ENCODE measurements at places on chromosomes 5 and 9.

GRCh38 chr9:133168432-133168831 lies 4.7 kb upstream of the GBGT1 start:
- DNase-seq, result no peak

- no peak for DNase-seq
Observed at GRCh38 chr5:142661957-142662356, 23.9 kb downstream of the FGF1 start.

GRCh38 chr5:32767948-32768467 lies 56.9 kb downstream of the NPR3 start:
- DNase-seq, result no peak

- no peak for DNase-seq
Observed at GRCh38 chr5:107464876-107465275, 205.9 kb downstream of the EFNA5 start.

DNA sequence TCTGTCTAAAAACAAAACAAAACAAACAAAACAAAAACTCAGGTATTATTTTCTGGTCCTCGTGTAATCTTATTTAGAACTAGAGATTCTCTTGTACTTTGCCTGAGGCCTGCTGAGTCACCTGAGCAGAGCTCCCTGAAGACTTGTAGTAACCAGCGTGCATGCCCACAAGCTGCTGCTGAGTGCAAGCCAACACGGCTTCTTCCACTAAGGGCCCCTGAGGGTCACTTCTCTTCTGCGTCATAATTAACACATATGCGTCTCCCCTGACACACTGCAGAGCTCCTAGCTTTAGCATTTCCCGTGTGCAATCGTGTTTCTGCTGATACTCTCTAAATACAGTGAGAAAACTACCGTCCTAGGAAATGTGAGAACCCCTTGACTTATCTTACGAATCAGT lies 10.9 kb upstream of the NDFIP1 start:
- DNase-seq, result no peak

DNA sequence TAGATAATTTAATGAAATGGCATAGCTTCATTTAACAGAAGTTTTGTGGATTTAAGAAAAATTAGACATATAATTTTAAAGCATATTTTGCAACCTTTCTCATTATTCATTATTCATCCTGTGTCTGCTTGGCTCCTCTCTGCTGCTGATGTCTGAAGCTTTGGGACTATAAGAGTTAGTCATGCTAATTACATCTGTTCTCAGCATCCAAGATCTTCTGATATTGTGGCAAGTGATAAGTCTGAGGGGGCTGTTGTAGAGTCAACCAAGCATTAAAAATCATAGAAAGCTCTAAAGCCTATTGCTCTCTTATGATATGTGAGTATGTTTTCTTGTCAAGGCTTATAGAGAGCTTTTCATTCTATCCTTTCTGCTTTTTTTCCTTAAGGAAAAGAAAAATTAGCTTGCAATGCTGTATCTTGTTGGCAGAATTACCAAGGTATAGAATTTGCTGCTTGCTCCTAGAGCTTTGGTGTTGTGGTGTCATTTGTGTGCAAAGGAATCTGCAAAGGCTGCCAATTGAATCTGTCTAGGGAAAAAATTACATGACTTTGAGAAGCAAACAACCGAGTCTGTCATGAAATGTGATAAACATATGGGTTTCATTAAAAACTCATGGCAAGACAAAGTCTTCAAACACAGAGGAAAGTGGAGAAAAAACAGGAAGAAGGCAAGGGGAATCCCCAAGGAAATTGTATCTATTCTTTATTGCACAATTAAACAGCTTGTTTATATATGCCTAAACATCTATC lies 156.1 kb upstream of the DAB2 start:
- no peak for DNase-seq

- no peak for DNase-seq
Observed at GRCh38 chr5:60243713-60244112, 350.2 kb upstream of the PDE4D start.

DNA sequence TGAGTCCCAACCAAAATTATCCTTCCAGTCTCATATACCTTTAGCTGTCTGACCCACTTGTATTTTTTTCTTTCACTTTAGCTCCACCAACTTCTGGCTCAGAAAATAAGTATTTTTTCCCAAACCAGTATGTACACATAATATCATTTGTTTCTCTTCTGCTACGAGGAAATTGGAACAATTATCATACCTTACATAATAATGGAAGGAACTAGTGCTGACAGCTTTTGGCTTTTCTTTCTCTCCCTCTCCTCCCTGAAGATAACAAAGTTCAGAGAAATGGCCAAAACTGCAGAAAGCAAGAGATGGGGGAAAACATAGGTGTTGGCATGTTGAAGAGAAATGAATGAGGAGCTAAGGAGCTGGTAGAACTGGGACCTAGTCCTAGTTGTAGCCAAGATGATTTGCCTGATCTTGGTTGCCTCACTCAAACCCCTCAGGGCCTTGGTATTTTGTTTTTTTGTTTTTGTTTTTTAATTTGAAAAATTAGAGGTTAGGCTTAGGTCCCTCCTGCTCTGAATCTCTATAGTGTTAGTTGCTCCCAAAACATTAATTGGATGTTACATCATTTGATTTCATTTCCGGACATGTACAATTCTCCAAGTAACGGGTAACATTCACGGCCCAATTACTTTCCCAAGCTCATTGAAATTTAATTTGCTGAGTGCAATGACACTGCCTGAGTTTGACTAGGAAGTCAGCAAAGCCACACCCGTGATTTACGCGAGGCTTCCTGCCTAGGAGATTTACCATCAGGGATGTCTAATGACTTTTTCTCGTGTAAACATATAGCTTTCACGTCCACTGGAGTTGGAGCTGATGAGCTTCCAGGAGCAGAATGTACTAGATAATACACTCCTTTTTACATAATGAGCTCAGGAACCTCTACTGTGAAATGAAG lies 291.6 kb downstream of the TLE1 start:
- DNase-seq, result no peak

- no peak for DNase-seq
Observed at GRCh38 chr9:87657893-87658292, 68.0 kb upstream of the CTSL start.

DNA sequence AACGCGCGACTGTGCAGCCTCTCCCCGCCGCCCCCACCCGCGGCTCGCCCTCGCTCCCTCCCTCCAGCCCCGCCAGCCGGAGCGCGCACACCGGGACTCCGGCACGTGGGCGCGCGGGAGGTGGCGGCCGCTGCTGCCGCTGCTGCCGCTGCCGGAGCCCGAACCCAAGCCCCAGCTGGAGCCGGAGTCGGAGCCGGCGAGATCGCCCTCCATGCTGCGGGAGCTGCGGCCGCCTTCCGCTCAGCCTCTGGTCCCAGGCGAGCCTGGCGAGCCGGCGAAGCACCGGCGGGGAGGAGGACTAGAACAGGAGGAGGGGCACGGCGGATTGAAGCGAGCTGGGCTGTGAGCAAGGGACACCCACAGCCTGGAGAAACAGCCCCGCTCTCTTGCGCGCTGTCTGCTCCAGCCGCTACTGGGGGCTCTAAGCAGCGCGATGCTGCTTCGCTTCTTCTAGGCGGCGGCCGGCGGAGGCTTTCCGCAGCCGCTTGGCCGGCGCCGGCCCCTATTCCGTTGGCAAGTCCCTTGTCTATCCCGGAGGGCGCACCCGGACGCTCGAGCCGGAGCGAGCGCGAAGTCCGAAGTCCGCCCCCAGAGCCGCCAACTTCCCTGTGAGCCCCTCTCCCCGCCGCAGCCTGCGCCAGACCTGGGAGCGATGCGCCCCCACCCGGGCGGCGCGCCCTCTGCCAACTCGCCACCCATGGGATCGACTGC lies 598.7 kb upstream of the SGCD start:
- peak; percentile 78 for DNase-seq

- DNase-seq, result no peak
Observed at GRCh38 chr9:99466781-99467180, 244.7 kb downstream of the SEC61B start.

DNA sequence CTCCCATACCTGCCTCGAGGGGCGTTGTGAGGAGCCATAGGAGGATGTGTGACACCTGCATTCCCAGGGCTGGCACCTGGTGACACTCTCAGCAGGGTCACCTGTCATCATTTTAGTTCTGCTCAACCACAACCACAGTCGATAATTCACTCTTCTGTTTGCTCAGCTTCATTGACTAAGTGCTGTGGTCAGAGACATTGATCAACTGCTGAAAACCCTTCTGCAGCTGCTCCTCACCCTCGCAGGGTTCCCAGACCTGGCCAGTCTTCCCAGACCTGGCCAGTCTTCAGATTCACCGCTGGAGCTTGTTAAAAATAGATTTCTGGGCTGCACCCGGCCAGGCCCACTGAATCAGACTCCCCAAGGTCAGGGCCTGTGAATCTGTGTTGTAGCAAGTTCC lies 92.8 kb downstream of the MVB12B start:
- DNase-seq, result no peak

DNA sequence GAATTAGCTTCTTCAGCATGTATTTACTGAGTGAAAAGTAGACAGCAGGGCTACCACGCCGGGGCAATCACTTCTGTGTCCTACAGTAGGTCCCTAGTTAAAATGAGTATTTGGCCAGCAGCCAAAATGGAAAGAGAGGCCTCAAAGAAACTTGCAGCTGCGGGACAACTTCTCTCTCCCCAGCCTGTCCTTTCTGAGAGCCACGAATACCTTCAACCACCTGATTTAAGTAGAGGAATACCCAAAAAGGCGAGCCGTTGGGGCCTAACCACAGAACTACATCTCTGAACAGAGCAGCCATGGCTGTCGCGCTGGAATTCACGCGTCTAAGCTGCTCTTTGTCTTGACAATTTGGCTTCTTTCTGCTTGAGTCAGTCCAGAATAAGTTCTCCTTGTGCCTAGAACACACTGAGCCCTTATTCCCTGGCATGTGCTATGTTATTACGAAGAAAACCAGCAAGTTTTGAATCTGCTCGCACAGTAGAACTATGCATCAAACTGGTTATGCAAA lies 43.8 kb upstream of the GOLPH3 start:
- peak; percentile 47 for DNase-seq

GRCh38 chr9:131605770-131606590 lies 60.7 kb downstream of the PRRT1B start:
- DNase-seq, result no peak

DNA sequence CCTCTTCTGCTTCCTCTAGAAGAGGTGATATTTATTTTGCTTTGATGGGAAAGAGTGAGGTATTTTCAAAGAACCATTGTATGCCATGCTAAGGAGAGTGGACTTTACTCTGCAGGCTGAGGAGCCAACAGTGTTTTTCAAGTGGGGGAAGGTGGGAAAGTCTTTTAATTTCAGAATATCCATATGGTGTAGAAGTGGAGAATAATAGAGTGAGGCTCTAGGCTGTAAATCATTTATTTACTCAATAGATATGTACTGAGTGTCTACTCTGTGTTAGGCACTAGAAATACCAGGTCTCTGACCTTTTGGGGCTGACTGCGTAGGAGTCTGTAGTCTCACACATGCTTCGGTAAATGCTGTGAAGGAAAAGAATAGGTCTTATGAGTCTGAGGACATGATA lies 30.7 kb upstream of the TENT2 start:
- no peak for DNase-seq

GRCh38 chr9:89363921-89364665 lies 45.8 kb downstream of the SECISBP2 start:
- DNase-seq, result no peak

DNA sequence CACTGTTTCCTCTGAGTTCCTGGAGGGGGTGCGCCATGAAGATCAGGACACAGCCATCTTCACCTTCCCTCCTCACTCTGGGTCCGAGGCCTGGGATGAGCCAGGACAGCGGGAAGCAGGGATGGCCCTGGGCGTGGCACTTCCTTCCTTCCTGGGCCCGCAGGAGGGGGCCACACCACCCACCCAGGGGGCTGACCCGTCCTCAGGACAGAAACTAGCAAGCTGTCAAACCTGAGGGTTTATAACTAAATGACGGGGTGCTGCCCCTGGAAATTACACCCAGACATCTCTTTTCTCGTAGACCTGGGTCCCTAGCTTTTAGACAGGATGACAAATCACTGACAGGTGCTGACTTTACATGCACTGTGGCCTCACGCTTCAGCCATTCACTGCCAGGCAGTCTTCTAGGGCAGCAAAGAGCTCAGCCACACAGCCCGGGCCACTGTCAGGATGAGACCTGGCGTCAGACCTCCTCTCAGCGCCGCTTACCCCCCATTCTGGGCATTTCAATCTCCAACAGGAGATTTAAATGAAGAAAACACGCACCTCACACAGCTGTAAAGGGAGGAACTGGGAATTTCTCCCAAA lies 8.1 kb downstream of the FCN2 start:
- DNase-seq, result no peak

- no peak for DNase-seq
Observed at GRCh38 chr9:107707428-107707837, 217.9 kb upstream of the KLF4 start.

DNA sequence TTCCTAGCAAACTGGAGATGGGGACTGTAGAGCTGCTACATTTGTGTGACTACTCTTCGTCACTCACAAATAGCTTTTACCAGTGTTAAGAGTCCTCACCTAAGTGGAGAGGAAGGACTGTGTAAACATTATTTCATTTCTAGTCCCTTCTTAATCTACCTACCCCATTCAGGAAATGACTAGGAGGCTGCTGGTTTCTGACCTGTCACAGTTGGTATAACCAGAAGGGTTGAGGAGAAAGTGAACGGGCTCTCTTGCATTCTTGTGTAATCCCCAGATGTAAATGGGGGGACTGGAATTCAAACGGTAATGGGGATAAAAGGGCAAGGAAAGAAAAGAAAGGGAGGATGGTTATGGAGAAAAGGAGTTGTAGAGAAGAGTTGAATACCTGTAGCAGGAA lies 35.4 kb upstream of the BNIP1 start:
- no peak for DNase-seq

DNA sequence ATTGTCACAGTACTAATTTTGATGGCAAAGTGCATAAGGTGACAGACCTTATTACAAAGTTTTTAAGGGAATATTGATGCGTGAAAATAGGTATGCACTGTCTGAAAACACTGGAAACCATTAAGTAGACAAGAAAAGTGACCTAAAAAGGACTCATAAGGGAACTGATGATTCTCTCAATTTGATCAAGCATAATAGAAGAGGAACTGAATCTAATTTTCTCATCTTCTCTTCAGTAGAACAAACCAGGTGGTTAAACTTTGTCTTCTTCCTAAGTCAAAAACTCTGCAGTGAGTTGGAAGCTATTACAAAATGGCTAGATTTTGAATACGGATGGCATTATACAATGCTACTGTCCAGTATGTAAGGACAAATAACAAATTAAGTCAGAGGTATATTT lies 53.4 kb downstream of the RNF145 start:
- DNase-seq, result no peak

DNA sequence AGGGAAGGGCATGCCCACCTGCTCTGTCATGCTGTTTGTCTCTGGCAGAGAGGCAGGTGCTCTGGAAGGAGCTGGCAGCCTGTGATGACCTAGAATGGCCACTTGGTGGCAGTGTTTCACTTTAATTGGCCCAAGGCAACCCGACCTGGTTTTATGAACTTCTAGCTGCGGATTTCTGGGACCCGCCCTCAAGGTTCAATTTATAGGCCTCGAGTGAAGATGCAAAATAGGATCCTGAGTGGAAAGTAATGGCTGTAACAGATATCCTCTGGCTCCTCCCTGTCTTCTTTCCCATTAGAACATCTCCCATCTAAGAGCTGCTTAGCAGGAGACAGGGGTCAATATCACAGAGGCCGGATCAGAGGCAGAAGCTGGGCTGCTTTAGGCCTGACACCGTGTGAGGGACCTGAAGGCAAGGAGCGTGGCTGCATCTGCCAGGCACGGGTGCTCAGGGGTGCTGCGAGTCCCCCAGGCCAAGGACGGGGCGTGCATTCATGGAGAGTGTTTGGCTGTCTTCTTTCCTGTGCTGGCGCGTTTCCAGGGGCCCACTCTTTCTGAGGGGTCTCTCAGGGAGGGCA lies 56.7 kb upstream of the SLC28A3 start:
- peak; percentile 88 for DNase-seq

GRCh38 chr9:121692606-121693387 lies 41.4 kb downstream of the DAB2IP start:
- DNase-seq, result no peak
